ENCODE measurements at places on chromosomes 5 and 9.

GRCh38 chr5:81195335-81195929 is 37.7 kb upstream of the CKMT2 start:
- no peak for DNase-seq

GRCh38 chr5:171650597-171650996 is 135.0 kb upstream of the SMIM23 start:
- no peak for DNase-seq

GRCh38 chr9:6405371-6405770 is 7.6 kb upstream of the UHRF2 start:
- DNase-seq, result no peak

- DNase-seq, result no peak
Measured at GRCh38 chr9:114603248-114603647, 7.8 kb upstream of the TMEM268 start.

- DNase-seq, result no peak
Measured at GRCh38 chr9:36416890-36417289, 16.8 kb upstream of the RNF38 start.

DNA sequence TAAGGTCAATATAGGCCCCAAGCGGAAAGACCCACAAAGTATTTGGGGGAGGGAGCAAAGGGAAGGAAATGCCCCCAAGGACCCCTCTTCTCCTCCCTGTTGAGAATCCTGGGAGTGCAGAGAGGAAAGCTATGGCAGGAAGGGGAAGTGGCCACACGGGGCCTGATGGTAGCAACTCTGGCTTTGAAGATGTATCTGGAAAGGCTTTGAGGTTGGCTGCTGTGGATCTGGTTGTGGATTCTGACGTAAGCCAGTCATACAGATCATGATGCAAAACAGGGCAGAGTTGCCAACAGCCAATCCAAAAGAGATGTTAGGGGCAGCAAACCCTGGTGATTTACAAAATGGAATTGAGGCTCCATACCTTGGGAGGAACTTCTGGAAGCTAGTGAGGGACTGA is 108.8 kb downstream of the PRKACG start:
- DNase-seq, result no peak

DNA sequence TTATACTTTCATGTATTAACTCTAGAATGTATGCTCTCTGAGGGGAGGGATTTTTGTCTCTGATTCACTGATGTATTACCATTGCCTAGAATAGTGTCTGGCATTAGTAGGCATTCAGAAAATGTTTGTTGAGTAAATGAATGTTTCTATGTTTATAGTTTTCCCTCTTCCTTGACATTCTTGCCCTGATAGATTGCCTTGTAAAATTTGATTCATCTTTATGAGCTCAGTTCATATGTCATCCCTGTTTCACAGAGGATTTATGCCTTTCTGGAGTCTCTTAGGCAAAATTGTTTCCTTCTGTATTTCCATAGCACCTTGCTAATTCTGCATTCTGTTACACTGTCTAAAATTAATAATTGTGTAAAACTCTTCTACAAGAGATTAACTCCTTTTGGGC is 72.3 kb downstream of the RASA1 start:
- no peak for DNase-seq

GRCh38 chr9:90839183-90839728 is 37.6 kb downstream of the SYK start:
- no peak for DNase-seq

DNA sequence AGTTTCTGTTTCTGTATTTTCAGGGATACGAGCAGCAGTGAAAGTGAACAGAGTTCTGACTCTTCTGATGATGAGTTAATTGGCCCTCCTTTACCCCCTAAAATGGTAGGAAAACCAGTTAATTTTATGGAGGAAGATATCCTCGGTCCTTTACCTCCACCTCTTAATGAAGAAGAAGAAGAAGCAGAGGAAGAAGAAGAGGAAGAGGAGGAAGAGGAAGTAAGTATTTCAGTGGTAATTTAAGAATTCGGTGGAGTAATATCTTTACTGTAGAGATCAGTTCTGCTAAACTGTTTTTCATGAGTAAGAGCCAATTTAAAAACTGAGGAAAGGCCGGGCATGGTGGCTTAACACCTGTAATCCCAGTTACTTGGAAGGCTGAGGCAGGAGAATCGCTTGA is 17.2 kb downstream of the WDR70 start:
- DNase-seq, result no peak

DNA sequence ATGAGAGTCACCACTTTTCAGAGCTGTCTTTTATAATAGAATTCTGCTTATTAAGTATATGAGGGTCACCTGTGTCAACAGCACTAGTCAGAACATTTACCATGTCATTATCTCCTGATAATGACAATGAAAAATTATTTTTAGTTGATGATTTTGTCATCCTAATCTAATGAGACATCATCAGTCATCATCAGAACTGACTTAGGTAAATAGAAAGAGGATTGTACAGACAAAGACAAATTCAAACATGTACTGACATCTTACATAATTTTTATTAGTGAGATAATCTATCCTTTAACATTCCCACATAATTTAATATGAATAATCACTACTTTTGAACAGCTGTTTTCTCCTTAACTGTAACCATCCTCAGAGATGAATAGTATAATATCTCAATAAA is 22.6 kb downstream of the CDH9 start:
- no peak for DNase-seq

GRCh38 chr9:127772603-127773002 is 5.9 kb downstream of the SH2D3C start:
- no peak for DNase-seq

- no peak for DNase-seq
Measured at GRCh38 chr5:103513701-103514100, 48.9 kb downstream of the NUDT12 start.

- DNase-seq, result peak; percentile 20
Measured at GRCh38 chr5:56638768-56639238, 176.5 kb upstream of the MAP3K1 start.

- no peak for DNase-seq
Measured at GRCh38 chr5:127515693-127516440, 1.6 kb upstream of the PRRC1 start.

DNA sequence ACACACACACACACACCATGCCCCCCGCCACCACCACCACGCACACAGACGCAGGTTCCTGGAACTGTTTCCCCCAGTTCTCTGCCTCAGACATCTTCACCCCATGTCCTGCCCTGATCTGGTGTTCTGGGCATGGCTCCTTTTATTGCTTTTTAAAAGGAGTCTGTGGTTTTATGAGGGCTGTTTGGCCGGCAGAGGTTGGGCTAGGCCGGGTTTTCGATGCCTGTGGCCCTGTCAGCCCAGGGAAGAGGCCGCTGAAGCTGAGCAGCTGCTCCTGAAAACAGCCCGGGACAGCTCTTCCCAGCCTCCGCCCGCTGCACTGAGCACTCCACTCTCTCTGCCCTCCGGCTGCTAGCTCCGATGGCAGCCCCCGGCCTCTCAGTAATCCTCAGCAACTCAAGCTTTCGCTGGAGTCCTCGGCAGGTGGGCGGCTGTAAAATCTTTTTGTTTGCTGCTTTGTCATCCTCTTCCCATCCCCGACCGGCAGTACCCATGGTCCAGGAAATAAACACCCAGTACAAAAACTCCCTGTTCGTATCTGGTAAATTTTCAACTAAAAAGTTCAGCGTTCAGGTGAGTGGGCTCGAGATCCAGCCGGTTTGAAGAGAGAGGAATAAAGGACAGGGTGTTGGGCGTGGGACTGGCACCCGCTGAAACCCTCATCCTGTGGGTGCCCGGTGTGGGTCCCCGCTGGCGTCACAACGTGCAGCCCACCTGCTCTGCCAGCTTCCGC is 103.0 kb upstream of the ERCC6L2 start:
- DNase-seq, result no peak

DNA sequence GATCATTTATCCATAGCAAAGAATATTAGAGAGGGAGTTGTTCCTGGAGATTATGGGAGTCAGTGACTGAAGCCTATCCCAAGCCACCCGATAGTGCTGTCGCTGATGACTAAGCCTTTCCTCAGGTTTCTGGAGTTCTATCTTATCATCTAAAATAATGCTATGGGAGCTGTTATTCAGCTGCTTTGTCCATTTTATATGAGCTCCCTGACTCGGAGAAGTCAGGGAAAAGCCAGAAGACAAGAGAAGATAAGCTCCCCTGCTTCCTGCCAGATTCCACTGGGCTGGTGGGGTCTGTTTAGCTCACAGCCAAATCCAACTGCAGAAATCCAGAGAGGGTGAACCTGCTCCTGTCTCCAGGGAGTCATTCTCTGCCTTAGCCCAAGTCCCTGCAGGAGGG is 148.2 kb downstream of the DROSHA start:
- DNase-seq, result no peak

DNA sequence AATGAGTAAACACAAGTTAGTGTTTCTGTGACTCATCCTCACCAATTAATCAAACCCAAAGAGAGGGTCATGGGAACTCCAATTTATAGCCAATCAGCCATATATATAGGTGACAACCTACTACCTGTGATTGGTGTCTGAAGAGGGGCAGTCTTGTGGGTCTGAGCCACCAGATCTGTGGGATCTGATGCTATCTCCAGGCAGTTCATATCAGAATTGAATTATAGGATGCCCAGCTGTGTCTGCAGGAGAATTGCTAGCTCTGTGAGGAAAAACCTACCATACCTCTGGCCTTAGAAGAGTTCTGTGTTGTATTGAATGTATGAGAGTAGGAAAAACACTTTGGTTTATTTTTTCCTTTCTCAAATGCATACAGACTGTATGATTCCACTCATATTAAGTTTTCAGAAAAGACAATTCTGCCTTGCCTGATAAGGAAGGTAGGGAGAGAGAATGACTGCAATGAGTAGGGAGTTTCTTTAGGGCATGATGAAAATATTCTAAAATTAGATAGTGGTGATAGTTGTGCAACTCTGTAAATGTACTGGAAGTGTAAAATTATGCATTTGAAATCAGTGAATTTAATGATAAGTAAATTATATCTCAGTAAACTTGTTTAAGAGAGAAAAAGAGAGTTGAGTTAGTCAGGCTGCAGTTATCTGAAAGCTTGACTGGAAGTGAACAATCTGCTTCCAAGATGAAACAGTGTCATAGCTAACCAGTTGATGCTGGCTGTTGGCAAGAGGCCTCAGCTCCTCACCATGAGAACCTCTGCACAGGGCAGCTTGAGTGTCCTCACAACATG is 274.9 kb downstream of the AUH start:
- no peak for DNase-seq

GRCh38 chr5:73902327-73903051 is 276.5 kb downstream of the ARHGEF28 start:
- DNase-seq, result no peak

GRCh38 chr9:2055203-2055658 is 40.1 kb downstream of the SMARCA2 start:
- DNase-seq, result no peak

DNA sequence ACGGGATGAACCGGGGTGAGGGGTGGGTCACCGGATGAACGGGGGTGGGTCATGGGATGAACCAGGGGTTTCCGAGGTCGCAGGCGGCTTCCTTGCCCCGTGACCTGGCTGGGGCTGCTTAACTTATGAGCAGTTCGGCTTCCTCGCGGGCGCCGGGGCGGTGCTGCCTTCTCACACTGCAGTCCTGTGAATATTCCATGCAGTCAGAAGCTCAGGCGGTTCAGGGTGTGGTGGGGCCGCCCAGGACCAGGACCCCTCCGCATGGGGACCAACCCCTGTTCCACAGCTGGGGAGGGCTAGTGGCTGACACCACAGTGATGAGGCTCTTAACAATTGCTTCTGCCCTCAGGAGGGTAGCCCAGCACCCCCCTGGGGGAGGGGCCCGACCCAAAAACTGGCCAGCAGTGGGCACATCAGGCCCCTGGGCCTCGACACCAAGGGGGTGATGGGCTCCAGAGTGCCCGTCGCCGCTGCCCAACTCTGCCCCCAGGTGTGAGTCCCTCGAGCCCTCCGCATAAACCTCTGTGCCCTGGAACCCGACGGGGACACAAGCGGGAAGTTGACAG is 30.9 kb upstream of the SLC9A3 start:
- no peak for DNase-seq

GRCh38 chr9:20632705-20633104 is 10.4 kb upstream of the MLLT3 start:
- DNase-seq, result no peak

DNA sequence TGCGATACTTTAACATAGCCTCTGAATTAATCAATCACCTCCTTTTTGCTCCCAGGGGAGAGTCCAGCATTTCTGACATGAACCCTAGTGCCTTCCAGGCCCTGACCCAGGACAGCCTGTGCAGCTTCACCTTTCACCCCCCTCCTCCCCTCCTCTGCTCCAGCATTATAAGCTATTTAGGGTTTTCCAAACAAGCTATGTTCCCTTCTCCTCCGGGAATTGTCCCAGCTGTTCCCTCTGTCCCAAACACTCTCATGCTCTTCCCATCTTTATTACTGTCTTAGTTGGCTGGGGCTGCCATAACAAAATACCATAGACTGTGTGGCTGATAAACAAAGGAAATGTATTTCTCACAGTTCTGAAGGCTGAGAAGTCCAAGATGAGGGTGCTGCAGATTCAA is 161.5 kb downstream of the EBF1 start:
- no peak for DNase-seq

DNA sequence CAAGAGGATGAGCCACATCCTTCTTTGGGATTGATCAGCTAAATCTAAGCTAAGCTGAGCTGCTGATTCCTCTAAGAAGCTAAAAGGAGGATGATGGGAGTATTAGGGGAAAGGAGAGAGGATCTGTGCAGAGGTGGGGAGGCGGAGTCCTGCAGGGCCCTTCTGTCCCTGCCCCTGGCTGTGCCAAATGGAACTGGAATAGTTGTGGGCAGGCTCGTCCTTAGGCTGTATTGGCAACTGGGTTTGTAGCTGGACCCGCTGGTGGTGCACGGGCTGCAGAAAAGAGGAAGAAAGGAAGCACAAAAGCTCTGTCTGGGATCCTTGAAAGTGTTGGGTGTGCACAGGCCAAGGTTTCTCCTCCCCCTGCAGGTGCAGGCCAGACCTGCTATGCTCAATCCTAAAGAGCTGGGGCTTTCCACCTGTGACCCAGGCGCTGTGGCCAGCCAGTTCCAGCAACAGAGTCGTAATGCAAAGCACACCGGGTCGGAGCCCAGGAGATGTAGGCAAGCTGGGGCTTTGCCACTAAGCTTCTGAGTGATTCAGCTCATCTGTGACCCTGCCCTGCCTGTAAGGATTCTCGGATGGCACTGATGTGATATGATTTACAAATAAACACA is 9.8 kb downstream of the CLTB start:
- no peak for DNase-seq

DNA sequence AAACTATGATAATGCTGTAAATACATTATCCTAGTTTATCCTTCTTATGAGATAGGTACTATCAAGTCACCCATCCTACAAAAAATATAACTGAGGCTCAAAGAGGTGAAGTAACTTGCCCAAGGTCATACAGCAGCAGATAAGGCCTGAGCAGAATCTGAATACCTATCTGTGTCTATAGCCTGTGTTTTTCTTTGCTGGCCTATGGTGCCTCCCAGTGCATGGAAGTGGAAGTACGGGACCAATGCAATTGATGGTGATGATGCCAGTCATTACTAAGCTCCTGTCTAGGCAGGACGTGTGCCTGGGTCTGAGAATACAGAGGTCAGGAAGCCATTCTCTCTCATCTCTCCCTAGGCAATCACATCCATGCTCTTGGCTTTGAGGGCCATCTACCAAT is 67.8 kb downstream of the FAT2 start:
- DNase-seq, result no peak
